ENCODE measurements at places on chromosomes 12 and 14.

GRCh38 chr14:91311284-91311662, 66.8 kb upstream of the GPR68 start:
- DNase-seq = no peak

- no peak for DNase-seq
Observed at GRCh38 chr12:4584896-4585295, 22.9 kb downstream of the DYRK4 start.

DNA sequence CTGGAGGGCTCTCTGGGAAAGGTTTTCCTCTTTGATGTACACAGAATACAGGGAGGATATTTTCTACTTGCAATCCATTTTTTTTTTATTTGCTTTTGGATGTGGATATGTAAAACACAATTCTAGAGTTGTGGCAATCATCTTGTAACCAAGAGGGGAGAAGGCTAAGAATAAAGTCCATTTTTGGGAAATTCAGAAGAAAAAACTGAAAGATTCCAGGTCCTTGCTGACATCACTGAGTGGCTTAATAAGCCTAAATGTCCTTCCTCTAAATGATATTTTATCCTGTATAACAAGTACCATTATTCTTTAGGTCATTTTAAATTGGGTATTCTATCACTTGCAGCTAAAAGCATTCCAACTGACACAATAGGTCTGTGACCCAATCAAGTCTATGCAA, 64.0 kb downstream of the PPP1R12A start:
- DNase-seq = no peak

- DNase-seq = no peak
Observed at GRCh38 chr12:115387467-115387901, 703.5 kb upstream of the TBX3 start.

- DNase-seq = no peak
Observed at GRCh38 chr14:91934554-91935285, 12.8 kb downstream of the FBLN5 start.

GRCh38 chr14:32186248-32186647, 15.6 kb upstream of the RNU6-7 start:
- no peak for DNase-seq

GRCh38 chr12:125949471-125949870, 884.2 kb downstream of the AACS start:
- DNase-seq = no peak

DNA sequence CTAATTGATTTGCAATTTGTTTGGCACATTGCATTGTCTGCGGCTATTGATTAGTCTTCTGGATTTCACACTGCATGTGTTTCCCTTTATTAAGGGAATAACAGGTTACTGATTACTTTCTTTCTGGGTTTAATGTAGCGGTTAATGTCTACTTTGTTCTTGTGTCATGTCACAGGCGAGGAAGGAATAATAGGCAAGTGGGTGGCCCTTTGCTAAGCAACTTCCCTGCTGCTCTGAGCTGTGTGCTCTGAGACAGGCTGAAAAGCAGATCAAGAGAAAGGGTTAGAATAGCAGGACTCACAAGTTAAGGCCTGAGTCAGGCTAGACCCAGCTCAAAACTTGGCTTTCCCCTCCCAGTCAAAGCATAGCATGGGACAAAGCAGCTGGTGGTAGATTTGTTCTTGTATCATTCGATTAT, 77.2 kb downstream of the NKX2-1 start:
- DNase-seq = no peak

GRCh38 chr12:9276990-9277389, 68.8 kb upstream of the PZP start:
- DNase-seq = no peak

GRCh38 chr12:77070800-77071449, 5.6 kb upstream of the E2F7 start:
- DNase-seq = no peak

GRCh38 chr12:101607894-101608293, 13.1 kb downstream of the MYBPC1 start:
- DNase-seq = no peak

- DNase-seq = peak; percentile 74
Observed at GRCh38 chr14:29215853-29216252, 449.3 kb downstream of the FOXG1 start.

DNA sequence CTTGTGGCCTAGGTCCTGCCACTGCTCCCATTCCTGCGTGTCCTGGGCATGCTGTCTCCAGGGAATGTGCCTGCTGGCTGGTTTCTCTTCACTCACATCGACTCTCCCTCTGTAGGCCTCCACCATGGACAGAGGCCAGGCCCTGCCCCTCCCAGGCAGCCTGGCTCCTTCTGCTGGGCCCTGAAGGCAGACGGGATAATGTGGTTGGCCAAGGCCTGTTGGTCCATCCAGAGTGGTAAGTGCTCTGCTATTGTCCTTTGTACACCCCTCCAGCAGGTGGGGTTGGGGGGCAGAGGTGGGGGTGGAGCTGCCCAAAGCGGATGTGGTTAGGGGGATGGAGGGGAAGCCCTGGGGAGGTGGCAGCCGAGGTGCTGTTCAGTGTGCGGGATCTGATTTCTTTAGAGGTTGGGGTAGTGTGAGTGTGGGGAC, 9.5 kb upstream of the NR4A1 start:
- DNase-seq = no peak

GRCh38 chr14:32078023-32078857, 1.1 kb downstream of the ARHGAP5 start:
- DNase-seq = peak; percentile 31

DNA sequence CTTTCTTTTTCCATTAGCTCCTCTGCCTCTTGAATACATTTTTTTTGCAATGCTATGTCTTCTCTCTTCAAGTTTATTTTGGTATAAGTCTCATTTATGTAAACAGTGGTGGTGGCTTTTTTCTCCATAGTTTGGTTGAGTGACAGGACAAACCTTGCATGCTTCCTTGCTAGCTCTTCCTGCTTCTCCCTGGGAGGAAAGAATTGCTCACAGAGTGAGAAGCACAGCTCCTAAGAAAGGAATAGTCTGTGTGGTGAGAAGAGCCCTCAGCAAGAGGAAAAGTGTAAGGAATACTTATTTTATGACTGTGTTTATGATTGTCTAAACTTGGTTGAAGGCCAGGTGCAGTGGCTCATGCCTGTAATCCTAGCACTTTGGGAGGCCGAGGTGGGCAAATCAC, 11.5 kb downstream of the CCDC175 start:
- no peak for DNase-seq

Measured in NCI-H187 (cell line).